ENCODE measurements at places on chromosomes 1 and 21.
A peak's percentile ranks its signal among the peaks of the same experiment; 100 is the strongest.

- DNase-seq = peak; percentile 8
Measured at GRCh38 chr1:91099746-91100621, 78.1 kb upstream of the ZNF644 start.

DNA sequence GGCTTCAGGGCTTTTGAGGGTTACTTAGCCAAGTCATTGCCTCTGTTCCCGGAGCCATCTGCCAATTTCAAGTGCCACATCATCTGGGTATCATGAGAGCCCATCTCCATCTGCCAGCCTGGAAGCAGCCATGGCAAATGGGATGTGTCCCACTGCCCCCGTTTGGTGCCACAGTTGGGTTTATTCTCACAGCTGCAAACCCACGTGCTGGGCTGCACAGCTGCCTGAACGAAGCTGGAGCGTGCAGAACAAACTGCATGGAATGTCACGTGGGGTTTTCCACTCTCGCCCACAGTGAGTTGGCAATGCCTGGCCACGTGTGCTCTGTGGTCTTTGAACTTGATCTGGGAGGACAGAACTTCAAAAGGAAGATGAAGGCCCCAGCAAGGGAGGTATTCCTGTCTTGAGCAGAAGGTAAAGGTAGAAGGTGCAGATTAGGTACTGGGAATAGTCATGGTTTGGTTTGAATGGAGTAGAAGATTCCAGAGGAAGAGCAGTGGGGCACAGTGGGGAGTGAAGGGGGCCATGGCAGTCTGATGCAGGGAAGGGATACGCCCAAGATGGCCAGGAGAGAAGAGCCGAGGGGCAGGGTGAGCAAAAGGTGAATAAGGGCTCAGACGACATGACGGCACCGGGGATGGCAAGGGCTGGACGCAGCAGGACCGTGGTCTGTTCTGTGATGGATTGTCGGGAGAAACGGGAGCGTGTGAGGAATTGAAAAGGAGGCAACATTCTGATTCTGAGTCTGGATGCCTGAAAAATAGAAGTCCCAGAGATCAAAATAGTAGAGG is 222.0 kb downstream of the KAZN start:
- DNase-seq = no peak

GRCh38 chr1:241782396-241782795 is 65.6 kb upstream of the EXO1 start:
- DNase-seq = no peak

- no peak for DNase-seq
Measured at GRCh38 chr1:196734006-196734405, 40.6 kb upstream of the CFHR3 start.

DNA sequence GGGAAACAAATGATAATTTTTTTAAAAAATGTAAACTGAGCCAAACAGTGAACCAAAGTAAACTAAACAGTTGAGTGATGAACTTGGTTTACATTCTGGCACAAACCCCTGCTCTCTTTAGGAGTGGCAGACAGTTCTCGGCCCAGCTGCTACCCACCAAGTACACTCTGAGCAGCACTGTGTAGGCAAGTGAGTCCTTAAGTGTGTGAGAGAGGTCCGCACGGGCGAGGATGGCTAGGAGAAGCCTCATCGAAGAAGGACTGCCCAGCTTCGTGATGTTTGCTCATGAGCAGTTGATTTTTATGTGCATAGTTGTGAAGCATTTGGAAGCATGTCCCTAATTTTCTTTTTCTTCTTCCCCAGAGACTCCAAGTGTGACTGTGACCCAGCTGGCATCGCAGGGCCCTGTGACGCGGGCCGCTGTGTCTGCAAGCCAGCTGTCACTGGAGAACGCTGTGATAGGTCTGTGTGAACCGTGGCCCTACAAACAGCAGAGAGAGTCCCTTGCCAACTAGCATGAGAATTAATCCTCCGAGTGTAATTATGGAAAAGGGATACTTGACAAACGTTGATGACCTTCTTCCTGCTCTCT is 32.1 kb downstream of the LAMC2 start:
- no peak for DNase-seq

DNA sequence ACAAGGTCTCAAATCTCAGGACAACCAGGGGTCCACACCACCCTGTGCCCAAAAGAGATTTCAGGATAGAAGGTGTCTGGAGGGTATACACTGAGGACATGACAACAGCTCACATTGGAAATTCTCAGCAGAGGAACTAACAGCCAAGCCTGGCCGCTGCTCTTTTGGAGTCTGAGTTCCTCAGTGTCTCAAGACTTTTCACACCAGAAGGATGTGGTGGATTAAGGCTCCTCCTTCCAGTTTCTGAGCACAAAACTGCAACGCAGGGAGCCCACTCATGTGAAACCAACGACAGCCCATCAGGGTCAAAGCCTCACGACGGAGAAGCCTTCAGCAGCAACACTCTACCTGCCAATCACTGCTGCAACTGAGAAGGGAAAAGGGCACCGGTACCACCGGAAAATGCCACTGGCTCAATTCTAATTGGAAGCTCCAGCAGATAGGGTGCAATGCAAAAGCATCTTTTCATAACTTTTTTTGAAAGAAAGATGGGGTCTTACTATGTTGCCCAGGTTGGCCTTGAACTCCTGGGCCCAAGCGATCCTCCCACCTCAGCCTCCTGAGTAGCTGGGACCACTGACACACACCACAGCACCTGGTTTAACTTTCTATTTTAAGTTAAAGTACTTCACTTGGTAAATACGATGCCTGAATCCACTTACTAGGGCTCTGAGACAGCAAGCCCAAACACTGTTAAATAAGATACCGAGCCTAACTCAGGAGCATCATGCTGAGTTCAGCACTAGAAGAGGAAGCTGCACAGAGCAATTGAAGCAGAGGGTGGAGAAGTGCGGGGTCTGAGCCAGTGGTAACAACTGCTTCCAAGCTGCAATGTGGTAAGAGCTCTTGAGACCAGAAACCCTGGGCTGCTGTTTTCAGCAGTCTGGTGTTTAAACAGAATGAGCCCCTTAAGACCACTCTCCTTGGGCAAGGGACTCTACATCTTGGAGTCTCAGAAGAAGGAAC is 7.8 kb downstream of the CAPZB start:
- no peak for DNase-seq

DNA sequence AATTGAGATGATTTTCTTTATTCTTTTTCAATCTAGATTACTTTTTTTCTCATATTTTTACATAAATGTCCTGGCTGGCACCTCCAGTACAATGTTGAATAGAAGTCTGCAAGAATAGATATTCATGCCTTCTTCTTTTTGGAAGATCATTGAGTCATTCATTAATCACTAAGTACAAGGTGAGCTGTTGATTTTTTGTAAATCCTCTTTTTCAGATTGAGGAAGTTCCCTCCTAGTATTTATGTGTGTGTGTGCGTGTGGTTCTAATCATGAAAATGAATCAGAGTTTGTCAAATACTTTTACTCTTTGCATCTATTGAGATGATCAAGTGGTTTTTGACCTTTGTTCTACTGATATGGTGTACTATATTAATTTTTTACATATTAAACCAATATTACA is 859.3 kb downstream of the KCNT2 start:
- no peak for DNase-seq

GRCh38 chr1:226274138-226274537 is 34.8 kb downstream of the LIN9 start:
- DNase-seq = no peak

DNA sequence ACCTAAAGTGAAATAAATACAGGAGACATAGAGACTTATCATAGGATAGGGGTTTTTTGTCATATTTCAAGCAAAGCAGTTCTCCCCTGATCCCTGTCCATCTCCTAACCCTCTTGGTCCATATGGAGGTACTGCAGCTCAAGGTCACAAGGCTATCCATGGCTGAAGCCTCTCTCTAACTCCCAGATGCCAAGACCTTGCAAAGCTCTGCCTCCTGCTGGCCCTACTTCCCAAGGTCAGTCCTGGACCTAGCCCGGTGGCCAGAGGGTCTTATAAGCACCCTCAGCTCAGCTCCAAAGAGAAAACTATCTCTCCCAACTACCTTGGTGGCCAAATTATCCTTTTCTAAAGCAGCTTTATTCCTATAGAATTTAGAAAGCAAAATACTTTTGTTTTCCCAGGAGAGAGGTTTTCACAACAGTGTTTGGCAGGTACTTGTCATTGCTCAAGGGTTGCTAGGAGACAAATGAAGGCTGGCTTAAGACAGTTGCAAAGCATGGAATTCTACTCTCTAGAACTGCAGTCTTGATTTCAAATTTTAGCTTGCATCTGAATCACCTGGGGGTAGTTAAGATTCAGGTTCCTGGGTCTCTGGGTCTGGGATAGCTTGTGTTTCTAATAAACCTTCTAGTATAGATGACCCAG is 121.5 kb downstream of the XCL2 start:
- DNase-seq = no peak

DNA sequence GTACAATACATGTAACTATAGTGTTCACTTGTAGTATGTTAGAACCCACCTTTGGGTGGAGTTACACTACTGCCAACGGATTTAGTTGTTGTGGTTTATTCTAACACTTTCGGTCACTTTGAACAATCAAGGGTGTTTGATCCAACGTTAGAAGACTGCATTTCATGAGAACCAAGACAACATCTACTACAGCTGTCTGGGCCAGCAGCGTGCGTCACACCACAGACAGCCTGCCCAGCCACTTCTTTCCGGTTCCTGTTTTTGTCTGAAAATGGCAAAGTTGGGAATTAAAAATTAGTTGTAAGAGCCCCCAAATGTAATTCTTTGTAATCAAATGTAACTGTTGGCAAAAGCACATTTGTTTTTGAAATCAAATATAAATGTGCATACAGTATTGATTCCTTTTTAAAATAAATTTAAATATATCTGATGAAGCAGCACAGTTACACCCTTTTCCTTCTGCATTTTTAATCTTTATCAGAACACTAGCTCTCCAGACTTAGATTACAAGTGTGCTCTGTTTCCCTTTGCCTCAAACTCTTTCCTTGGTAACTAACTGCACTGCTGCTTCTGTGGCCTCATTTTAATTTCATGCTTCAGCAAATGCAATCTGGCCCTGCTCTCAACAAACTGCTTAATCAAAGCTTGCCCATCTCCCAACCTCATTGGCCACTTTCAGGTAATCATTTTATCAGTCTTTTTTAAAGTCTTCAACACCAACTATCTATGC is 86.6 kb upstream of the DPH5 start:
- DNase-seq = peak; percentile 92

- DNase-seq = peak; percentile 46
Measured at GRCh38 chr1:6148497-6149241, 31.5 kb downstream of the CHD5 start.

DNA sequence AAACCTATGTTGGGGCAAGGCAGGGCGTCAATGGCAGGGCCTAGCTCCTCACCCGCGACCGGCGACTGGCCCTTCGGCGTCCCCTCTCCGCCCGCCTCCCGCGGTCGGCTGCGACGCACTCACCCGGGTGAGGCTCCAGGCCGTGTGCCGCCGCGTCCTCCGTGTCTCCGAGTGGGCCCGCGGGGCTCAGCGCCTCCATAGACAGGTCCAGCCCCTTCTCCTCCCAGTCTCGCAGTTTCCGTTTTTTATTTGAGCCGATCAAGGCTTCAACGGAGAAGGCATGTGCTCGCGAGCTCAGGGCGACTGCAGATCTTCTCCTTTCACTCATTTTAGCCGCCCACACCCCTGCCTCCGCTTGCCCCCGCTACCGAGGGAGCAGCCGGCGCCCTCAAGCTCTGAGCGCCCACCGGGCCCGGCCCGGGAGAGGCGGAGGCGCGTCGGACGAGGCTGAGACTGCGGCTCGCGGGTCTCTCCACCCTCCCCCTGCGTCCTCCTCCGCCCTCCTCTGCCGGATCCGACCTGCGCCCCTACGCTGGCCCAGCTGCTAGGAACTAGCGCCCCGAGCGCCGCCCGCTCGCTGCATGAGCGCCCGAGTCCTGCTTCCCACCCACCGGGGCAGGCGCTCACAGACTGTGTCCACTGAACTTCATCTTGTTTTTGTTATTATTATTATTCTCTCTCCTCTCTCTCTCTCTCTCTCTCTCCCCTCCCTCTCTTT is 516 bp downstream of the TBX15 start:
- DNase-seq = no peak

GRCh38 chr1:196779093-196779492 is 4.5 kb downstream of the CFHR3 start:
- DNase-seq = no peak

GRCh38 chr1:31498376-31499040 is 77.8 kb upstream of the TINAGL1 start:
- no peak for DNase-seq

- DNase-seq = no peak
Measured at GRCh38 chr1:182279724-182280503, 111.7 kb downstream of the GLUL start.

DNA sequence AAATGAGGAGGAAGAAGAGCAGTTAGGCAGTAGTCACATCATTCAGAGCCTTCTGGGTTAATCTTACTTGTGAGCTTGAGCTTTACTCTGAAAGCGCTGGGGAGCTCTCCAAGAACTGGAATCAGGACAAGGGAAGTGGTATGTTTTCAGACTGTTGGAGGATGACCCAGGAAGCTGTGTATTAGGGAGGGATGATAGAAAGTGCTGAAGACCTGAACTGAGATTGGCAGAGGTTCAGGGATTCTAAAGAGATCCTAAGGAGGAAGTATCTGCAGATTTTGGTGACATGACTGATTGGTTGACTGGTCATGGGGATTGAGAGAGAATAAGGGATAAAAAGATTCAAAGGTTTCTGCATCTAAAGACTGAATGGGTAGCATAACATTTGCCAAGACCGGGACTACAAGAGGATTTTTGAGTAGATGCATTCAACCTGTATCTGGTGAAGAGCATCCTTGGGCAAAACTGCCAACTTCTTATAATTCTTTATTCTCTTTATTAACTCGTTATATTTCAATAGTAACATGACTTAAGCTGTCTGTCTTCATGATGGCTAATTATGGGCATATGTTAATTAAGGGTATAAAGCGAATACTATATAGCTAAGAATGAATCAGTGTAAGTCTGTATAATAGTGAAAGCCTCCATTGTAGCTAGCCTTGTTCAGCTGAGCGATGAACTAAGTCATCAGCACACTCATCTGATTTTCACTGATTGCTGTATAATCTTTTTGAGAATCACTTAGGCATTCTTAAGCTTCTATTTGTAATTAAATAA is 41.8 kb downstream of the XCL1 start:
- no peak for DNase-seq

Data from central memory CD4-positive, alpha-beta T cell (primary cell).